GOT3 (cell line): ENCODE measurements at places on chromosomes 16 and 17.

DNA sequence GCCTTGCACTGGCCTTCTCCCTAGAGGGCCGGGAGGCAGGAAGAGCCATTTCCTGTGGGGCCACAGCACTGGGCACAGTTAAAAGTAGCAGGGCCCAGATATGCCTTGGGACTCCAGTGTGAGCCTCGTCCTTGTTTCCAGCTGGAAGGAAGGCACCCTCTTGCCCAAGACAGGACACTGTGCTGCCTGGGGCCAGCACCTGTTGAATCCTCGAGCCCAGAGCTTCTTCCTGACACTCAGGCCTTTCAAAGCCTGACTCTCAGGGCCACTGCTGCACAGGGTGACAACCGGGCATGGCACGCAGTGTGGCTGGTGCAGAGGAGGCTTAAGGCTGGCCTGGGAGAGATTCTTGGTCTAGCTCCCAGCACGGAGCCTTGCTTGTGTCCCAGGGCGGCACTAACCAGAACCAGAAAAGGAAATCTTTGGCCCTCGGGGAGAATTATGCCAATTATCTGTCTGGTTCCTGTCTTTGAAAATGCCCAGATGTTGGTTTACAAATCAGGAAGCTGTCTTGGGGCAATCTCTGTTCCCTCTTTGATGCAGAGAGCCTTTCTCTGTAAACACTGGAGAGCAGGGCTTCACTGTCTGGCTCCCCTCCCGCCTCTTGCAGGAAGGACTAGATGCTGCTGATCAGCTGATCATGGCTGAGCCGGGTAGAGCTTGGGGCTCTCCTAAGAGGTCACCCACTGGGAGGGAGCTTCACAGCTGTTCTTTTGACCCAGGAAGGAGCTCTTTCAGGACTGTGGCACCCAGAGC lies 11.1 kb downstream of the LDHD start:
- DNase-seq: no peak

DNA sequence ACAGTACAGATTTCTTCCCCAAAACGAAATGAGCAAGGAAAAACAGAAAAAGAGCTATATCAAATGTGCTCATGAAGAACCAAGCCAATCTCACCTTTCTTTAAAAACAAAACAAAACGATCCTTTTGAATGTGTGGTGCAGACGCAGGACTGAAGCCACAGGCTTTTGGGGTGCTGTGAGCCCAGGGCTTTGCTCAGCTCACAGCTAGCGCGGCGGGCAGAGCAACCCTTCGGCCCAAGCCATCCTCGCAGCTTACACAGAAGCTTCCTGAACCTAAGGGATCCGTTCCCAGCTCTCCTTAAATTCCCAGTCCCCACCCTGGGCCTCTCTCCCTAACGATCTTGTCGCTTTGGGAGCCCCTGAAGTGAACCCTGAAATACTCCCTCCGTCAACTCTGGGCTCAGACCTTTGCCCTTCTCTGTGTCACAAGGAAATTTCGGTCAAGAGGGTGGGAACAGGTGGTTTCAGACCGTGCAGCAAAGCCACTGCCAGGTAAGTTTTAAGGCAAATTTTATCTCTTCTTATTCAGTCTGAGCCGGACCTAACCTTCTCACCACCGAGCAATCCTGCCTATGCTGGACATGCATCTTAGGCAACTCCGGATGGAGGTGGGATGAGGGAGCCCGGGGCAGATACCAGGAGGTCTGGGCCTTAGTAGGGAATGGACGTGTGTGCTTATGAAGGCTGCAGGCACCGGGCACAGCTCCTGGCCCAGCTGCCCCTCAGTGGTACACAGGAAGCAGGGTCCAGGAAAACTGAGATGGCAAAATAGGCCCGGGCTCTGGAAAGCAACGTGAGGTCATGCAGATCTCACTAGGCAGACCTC lies 52.0 kb downstream of the COTL1 start:
- no peak for DNase-seq

- DNase-seq: no peak
These were observed 41.7 kb downstream of the ANKFY1 start for GRCh38 chr17:4221899-4222659.

GRCh38 chr16:50309527-50310307 lies 43.4 kb downstream of the ADCY7 start:
- no peak for DNase-seq

- no peak for DNase-seq
These were observed 280.8 kb downstream of the SEC14L1 start for GRCh38 chr17:77421630-77421972.
